ENCODE measurements at places on chromosomes 16 and 17.

DNA sequence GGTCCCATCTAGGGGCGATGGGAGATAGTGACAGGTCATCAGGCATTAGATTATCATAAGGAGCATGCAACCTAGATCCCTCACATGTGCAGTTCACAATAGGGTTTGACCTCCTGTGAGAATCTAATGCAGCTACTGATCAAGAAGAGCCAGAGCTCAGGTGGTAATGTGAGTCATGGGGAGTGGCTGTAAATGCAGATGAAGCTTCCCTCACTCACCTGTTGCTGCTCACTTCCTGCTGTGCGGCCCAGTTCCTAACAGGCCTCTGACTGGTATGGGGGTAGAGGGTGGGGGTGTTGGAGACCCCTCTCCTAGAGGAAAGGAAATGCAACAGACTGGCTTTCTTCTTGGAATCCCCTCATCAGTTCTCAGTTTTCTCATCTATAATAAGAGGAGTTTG lies 131.4 kb downstream of the CA10 start:
- DNase-seq = no peak

- DNase-seq = no peak
Measured at GRCh38 chr17:74541176-74542111, 4.5 kb downstream of the CD300C start.

- DNase-seq = no peak
Measured at GRCh38 chr16:64974381-64974780, 147.5 kb downstream of the CDH11 start.

- no peak for DNase-seq
Measured at GRCh38 chr16:67311607-67312488, 14.7 kb downstream of the KCTD19 start.

Data from T-helper 1 cell (primary cell).